Hippocampal formation (tissue), 2 donors: ENCODE measurements at places on chromosomes 3 and 15.

DNA sequence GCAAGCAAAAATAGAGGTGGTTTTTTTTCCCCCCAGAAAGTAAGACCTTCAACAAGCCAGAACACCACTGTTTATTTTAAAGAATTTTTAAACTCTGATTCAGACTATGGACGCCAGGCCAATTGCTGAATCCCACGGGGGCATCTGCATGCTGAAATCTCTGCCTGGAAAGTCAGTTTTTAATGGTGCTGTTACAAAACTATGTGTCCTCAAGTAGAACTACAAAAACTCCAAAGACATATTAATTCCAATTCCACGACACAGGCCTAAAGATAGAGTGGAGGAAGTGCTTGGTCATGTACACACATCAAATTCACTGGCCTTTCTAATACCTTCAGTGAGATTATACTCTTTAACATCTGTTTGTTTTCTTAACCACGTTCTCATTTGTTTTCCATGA, 490.5 kb upstream of the NR2F2 start:
- DNase-seq, result no peak

- no peak for DNase-seq
Measured at GRCh38 chr3:157159037-157159761, 748 bp downstream of the CCNL1 start.

GRCh38 chr3:150402217-150402616, 5.9 kb upstream of the TSC22D2 start:
- DNase-seq, result no peak

DNA sequence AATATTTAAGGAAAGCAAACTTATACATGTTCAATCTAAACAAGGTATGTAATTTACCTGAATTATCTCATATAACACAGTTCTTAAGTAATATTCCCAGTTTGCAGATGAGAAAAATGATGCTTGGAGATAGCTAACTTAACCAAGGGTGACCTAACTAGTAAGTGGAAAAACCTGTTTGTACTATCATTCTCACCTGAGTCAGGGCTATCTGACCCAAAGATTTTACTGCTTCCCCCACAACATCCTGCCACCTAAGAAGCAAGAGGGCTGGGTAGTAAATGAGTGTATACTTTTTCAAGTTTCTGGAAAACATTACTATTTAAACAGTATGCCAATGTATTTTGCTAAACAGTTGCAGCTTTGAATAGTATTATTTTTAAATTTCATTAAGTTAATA, 10.6 kb downstream of the TP63 start:
- no peak for DNase-seq

- no peak for DNase-seq
Measured at GRCh38 chr15:25767356-25768151, 95.6 kb downstream of the ATP10A start.
